ENCODE measurements at places on chromosomes 1 and 21. TPM values are rescaled to one million over a fixed set of nuclear protein-coding genes. Genes with fewer than 3 reads are reported as not detected.

Gene PEAR1
- 15.8 TPM for total RNA-seq

Gene UBR4
- total RNA-seq: 99.6 TPM

Gene RIMKLA
- total RNA-seq: 0.04 TPM

Gene TFF1
- not detected for total RNA-seq

Gene TMCC2
- total RNA-seq: 2.8 TPM

Gene AMY2A
- not detected for total RNA-seq

Gene RASAL2
- total RNA-seq: 13.5 TPM

Gene VHLL
- not detected for total RNA-seq

Gene HSPA6
- total RNA-seq: 0.13 TPM

Gene KRTAP19-3
- not detected for total RNA-seq

Gene AMY1A
- total RNA-seq: not detected

Gene SIK1
- total RNA-seq: 1.2 TPM

Gene CCDC181
- total RNA-seq: 0.74 TPM

Gene STYXL2
- not detected for total RNA-seq

Gene EPHB2
- 88.5 TPM for total RNA-seq

Gene C1orf210
- total RNA-seq: not detected

Gene MYOM3
- total RNA-seq: 0.14 TPM

Gene PIGR
- not detected for total RNA-seq

Gene MTARC2
- total RNA-seq: 8.0 TPM

Gene UQCRHL
- 4.7 TPM for total RNA-seq

Gene TEDDM1
- not detected for total RNA-seq

Gene EPHA2
- total RNA-seq: 130 TPM

Gene RGS4
- total RNA-seq: 280 TPM

Gene ERRFI1
- total RNA-seq: 51.0 TPM

Gene BEND5
- total RNA-seq: not detected
